ENCODE measurements at places on chromosomes 11 and 22. TPM values are rescaled to one million over a fixed set of nuclear protein-coding genes. Genes with fewer than 3 reads are reported as not detected.
A peak's percentile ranks its signal among the peaks of the same experiment; 100 is the strongest.

Gene KCNQ1OT1
- 12.3 TPM for total RNA-seq

Gene EHF
- not detected for total RNA-seq

Gene PGM2L1
- 7.5 TPM for total RNA-seq

Gene PATE2
- total RNA-seq: not detected

Gene DDI1
- not detected for total RNA-seq

Gene COA4
- 61.5 TPM for total RNA-seq

Gene BIRC3
- total RNA-seq: not detected

Gene OR2D2
- not detected for total RNA-seq

Gene OR5A2
- total RNA-seq: not detected

- DNase-seq: no peak
Measured at GRCh38 chr11:77054084-77054483, 12.7 kb upstream of the CAPN5 start.

- DNase-seq: no peak
Measured at GRCh38 chr11:85903406-85903805, 48.2 kb downstream of the CCDC83 start.

GRCh38 chr11:77294040-77294439 lies 7.4 kb downstream of the GDPD4 start:
- DNase-seq: no peak

- no peak for DNase-seq
Measured at GRCh38 chr11:134819041-134819440, 407.0 kb upstream of the B3GAT1 start.

DNA sequence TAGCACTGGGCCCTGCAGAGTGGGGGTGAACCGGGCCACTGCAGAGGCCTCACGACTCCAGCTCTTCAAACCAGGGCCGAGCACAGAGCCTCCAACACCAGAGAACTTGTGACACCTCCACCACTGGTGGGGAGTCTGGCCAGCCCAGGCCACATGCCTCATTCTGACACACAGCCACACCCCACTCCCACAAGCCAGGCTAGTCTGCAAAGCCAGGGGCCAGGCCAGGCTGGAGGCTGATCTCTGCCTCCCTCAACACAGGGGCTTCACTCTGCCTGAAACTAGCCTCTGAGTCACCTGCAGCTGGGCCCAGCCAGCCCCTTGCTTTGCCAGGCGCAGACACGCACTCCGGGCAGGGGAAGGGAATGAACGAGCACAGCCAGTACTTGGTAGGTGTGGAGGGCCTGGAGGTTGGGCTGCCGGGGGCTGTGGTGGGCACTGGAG lies 102.9 kb downstream of the MED15 start:
- no peak for DNase-seq

GRCh38 chr11:94757037-94757735 lies 11.0 kb upstream of the AMOTL1 start:
- no peak for DNase-seq

GRCh38 chr11:109939166-109939810 lies 153.9 kb upstream of the ZC3H12C start:
- peak; percentile 64 for DNase-seq

DNA sequence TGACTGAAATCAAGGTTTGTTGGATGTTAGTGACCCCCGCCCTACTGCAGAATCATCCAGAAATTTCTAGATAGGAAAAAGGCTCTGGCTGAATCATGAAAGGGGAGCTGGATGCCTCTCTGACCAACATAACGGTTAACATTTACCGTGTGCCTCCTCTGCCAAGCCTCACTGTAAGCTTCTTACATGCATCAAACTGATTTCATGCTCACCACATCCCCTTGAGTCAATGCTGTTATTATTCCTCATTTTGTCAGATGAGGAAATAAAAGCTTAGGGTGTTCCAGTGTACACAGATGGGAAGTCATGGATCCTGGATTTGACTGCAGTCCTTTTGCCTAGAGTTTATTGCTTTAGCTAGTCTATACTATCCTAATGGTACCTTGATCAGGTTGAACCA lies 5.9 kb upstream of the HMOX1 start:
- DNase-seq: peak; percentile 19

GRCh38 chr11:22432291-22433093 lies 94.3 kb downstream of the SLC17A6 start:
- DNase-seq: peak; percentile 67

DNA sequence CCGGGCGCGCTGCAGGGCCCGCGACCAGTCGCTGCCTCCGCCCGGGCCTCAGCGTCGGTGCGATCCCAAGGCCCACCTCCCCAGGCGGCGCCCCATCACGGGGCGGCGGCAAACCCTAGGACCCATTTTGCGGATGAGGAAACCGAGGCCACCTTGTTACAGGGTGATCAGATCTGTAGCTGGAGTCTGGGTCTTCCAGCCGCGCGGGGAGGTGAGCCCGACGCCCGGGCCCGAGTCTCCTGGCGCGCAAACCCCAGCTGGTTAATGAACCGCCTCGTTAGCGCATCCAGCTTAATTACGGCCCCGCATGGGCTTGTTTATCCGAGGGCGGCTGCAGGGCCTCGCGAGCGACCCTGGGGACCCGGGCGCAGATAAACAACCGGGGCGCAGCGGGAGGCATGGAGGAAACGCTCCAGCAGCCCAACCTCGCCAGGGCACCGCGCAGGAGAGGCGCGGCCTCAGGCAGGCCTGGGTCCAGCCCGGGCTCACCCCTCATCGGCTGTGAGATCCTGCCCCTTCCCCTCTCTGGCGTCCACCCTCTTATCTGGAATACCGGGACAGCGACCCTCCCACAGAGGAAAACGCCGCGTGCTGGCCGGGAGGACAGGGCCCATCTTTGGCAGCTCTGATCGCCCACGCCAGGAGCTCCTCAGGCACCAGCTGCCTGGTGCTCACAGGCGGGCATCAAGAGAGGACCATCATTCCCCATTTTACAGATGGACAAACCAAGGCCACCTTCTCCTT lies 14.7 kb downstream of the OTUB1 start:
- no peak for DNase-seq

GRCh38 chr11:65637794-65638419 lies at the start of gene SIPA1:
Gene SIPA1, plus strand, starts transcription at chr11:65638101. Its CDS starts 2,821 bp downstream, at chr11:65640922.
- DNase-seq: peak; percentile 70

DNA sequence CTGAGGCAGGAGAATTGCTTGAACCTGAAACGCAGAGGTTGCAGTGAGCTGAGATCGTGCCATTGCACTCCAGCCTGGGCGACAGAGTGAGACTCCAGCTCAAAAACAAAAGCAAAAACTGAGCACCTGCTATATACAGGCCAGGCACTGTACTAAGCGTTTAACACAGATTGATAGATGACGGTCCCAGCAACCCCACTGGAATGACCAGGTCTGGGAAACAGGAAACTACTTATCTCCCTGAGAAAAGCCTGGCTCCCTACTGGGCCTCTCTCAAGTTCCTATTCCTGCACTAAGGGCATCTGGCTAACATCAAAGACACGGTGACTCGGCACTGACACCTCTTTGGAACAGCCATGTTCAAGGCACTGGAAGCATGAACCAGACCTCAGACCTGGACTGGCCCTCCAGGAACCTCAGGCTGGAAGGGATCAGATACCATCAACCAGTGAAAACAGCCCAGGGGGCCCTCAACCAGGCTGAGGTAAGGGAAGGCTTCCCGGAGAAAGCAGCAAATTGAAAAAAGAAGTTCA lies 16.6 kb downstream of the ARAP1 start:
- no peak for DNase-seq

DNA sequence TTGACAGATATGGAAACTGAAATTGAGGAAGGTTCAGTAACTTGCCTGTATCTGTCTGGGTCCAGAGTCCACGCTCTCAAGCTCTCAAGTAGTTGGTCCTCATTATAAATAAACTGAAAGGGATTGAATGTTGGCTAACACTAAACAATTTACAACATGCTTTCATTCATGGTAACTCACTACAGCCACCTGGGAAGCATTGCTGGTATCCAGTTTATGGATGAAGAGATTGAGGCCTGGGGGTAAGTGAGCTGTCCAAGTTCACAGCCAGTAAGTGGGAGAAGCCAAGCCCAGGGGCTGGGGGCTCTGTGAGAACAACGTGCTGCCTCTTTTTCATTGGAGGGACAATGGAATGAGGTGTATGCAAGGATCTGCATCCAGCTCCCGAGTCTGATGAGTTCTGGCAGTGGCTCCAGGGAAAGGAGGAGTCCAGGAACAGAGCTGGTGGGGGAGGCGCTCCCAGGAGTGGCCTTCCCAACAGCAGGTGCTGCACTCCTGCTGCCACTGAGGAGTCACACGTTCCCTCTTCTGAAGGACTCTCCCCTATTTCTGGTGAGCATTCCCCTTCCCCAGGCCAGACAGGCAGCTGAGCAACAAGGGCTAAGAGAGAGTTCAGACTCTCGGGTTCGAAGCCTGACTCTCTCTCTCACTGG lies 175.8 kb downstream of the CSNK2A3 start:
- DNase-seq: no peak

DNA sequence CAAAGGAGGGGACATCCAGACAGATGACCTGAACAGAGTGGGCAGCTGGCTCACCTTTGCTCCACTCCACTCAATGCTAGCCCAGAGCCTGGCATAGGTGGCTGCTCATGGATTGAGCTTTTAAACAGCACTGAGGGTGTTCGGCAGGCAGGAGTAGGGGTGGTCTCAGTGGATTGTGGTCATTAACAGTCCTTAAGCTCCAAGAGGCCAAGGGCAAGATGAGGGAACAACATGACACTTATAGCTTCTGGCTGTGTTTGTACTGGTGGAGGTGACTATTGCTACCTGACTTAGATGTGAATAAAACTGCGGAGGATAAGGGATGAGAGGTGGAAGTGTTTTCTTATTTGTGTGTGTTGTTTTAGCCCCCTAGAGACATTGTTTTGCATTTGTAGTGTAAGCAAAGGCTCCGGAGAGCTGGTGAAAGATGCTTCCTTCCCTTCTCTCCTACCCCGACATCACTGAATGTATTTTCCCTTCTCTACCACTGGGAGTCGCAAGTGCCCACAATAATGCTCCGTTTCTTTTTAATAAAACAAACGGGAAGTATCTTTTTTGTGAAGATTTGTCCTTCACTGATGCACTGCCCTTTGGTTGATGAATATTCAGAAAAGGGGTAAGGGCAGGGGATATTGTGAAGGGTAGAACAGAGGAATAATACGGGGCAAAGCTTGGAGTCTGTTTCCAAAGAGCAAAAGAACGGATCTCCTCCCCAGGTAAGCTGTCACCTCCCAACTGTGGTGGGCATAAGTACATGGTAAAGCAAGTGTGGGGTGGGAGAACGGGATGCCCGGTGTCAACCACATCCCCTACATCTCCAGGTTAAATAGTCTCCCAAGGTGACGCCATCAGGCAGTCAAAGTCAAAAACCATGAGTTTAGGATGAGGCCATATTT lies 27.5 kb upstream of the MTNR1B start:
- peak; percentile 34 for DNase-seq

DNA sequence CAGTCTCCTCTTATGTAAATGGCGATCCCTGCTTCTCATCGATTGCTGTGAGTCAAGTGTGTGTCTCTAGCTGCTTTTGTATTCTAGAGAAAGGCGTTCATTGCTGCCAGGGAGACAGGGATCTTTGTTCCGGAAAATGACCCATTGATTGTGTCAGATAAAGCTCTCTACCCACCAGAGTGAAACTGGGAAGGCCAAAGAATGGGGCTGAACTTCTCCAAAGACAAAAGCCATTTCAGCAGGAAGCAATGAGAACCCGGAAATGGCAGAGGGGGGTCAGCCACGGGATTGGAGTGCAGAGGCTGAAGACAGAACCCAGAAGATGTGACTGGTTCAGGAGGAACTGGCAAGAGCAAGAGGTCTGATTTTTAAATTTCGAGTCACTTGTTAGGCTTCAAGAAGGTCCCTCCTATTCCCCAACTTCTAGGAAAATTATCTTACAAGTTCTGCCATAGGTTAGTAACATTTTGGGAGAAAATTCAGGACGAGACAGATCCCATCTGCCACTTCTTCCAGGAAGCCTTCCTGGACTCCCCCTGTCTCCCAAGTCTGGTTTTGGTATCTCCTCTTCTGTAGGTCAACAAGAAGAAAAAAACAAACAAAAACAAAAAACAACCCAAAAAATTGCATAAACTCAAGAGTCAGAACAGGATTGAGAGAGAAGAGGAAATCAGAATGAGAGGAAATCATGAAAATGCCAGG lies 110.6 kb downstream of the NECTIN1 start:
- DNase-seq: no peak

DNA sequence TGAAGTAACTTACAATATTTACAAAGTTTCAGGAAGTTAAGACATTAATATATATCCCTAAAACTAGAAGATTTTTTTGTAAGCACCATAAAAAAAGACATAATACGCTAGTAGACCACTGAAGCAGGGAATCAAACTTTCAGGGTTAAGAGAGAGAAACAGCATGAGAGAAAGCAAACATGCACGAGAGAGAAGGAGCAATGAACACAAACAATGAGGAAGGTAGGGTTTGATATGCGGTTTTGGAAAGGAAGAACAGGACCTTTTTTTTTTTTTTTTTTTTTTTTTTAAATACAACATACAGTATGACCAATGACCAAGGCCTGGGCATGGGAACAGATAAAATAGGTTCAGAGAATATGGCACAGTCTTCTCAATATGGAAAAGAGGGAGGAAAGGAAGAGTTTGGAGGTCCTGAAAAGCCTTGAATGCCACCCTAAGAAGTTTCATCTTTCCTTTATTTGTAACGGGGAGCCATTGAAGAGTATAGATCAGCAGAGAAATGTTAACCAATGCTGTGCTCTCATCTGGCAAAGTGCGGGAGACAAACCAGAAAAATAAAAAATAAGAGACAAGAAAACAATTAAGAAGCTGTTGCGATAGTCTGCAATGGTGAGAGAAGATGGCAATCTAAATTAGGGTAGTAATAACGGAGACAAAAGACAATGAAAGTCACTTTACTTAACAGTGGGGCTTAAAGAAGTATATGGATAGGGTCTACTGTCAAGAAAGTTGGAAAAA lies 101.0 kb downstream of the USP35 start:
- DNase-seq: no peak

DNA sequence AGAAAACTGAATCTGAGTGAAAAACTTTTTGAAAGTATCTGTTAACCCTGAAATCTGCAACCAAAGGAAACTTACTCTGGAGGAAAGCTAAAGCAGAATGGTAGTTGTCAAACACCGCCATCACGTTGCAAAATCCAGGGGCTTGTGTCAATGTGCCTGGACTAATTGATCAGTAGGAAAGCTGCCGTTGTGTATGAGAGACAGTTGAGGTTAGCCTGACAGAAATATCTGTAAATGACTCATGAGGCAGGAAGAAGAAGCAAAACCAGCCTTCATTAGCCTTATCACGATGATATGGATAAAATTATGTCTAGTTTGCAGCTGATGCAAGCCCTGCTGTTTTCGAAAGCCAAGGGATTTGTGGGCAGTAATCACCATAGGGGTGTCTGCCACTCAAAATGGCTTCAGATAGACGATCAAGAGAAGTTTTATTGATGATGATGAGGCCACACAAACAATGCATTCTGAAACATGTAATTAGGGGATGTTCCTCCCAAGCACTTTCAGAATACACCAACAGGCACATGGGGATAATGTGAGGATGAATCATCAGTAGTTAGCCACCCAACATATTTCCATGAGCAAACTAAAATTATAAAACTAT lies 8.9 kb downstream of the SCGB1A1 start:
- DNase-seq: no peak

- no peak for DNase-seq
Measured at GRCh38 chr22:47044722-47045535, 282.5 kb downstream of the TBC1D22A start.

GRCh38 chr11:59556917-59557348 lies 45.6 kb downstream of the OR4D9 start:
- peak; percentile 41 for DNase-seq
